ENCODE measurements at places on chromosomes 1 and 21.

GRCh38 chr1:87129606-87130005, 199.1 kb upstream of the LMO4 start:
- DNase-seq = no peak

DNA sequence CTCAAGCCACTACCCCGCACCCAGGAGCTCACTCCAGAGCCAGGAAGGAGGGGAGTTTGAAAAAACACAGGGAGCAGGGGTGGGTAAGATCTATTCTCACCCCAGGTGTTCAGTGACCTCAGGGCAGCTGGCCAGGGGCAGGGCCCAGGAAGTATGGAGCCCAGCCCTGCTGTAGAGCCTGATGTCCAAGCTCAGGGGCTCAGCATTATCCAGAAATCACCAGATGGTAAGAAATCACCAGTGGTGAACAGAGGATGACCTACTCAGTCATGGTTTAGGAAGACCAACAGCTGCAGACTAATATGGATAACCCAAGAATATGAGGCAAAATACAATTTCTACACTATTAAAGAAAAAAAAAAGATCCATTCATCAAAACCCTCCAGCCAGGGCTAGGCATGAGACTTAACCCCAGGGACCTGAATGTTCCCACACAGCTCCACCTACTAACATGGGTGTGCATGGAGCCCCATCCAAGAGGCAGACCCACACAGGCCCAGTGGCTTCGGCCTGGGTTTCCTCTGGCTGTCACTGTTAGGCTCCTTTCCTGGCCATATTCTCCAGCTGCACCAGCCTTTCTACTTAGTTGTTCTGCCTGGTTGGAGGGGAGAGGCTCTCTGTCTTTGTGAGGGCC, 67.6 kb downstream of the KCNN3 start:
- DNase-seq = no peak

GRCh38 chr1:219965285-219966070, 37.1 kb upstream of the SLC30A10 start:
- DNase-seq = no peak

DNA sequence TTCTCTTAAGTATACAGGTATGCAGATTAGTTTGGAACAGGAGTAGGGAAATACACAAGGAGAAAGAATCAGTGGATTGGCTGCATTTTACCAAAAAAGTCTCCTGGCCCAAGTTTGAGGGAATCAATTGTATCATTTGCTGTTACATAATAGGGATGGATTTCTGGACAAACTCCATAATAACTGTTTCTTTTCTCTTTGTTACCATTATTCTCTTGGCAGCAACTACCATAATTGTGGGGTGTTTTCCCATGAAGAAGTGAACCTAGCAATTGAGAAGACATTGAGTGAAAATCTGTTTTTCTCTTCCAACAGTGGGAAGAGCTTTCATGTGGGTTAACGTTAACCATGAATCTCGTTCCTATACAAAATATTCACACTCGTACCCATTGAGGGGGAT, 46.4 kb upstream of the DPT start:
- DNase-seq = no peak

- DNase-seq = no peak
These were observed 33.3 kb downstream of the PUM1 start for GRCh38 chr1:31032266-31032665.

DNA sequence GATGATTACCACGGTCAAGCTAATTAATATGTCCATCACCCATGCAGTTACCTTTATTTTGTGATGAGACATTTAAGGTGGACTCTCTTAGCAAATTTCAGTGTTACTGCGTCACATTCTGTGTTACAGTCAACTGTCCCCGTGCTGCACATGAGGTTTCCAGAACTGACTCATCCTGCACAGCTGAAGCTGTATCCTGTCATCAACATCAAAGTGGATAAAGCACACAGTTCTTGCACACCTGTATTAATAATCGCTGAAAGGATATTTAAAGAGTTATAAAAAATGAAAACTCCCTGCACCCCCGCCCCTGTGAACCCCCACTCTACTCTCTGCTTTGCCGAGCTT, 3.4 kb upstream of the KRTAP10-5 start:
- no peak for DNase-seq

GRCh38 chr1:171807556-171807955, 26.1 kb downstream of the METTL13 start:
- DNase-seq = no peak

DNA sequence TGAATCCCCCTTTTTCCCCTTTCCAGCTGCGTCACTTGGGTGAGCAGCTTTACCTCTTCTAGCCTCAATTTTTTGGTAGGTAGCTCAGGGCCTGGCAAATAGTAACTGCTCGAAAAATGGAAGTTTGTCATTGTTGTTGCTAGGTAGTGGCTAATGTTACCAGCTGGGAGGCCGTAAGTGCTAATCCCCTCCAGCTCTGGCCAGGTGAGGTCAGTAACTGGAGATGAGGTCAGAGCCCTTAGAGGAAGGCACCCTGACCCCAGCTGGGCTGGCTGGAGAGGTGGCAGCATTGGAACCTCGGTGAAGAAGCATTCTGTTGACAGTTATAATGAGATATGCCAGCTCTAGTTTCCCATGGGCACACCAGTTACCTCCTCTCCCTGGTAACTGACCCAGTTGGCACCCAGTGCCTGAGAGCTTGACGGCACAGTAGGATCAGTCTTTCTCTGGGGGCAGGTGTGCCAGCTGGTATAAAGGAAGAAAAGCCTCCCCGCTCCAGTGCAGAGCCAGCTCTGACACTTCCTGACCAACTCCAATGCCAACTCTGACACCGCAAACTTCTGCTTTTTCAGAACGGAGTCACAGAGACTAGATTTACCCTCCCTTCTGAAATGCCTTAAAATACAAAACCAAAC, 35.0 kb upstream of the SLC2A1 start:
- DNase-seq = peak; percentile 29

DNA sequence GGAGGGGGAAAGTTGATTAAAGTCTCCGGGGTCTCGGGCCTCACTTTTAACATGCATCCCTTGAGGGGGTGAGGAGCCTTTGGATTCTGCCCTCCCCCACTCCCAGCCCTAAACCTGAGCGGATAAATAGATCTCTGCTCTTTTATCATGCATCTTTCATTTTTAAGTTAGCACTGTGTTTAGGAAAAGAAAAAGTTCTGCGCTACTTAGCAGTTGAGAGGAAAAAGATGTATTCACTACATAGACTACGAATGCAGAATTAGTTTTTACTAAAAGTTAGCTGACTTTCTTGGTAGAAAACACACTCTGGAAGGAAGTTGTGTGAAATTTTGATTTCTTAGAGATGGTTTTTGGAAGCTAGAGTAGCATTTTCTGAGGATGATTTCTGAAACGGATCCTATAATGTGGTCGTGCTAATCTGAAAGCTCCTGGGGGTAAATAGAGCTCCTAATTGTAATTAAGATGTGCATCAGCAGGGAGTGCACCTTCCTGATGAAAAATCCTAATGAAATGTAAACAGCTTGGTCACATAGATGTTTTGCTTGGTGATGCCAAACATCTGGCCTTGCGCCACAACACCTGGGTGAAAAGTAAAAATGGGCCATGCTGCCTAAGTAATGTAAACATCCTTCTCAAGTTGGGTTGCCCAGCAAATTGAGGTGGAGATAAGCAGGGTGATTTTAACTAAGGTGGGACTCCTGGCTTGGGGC, 1.8 kb downstream of the ROR1 start:
- no peak for DNase-seq

- DNase-seq = no peak
These were observed 61.3 kb downstream of the RHBG start for GRCh38 chr1:156430303-156430702.

DNA sequence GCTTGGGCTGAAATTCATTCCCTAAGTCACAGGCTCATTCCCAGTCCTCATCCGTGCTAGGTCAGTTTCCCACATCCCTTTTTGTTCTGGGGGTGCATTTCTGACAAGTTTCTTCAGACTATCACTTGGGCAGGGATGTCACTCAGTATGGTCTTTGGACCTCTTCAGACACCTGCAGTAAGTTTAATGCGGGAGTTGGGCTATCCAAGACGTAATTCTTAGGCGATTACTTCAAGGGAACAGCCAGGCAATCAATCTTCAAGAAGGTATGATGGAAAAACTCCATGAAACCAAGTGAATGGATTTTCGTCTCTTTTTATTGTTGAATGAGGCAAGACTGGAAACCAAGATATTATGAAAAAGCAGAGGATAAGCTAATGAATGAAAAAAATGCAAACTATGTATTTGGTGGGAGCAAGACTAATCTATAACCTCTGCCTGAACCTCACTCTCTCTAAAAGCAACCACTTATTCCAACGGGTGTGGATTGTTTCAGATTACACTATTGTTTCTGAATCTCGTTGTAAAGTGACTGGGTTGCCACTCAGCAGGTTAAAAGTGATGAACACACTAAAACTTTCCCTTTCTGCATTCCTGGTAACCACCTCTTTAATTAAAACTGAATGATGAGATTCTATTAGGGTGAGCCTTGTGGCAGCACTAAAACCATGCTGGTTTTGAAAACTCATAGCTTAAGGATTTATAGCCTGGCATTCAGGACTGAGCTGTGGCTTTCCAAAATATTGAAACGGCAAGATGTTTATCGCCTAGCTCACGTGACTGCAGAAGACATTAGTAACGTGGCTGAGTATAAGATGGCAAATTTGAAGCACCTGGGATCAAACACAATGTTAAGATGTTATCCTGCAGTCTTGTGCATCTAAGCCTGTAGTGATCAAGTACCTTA, 1.1 kb downstream of the RASAL2 start:
- no peak for DNase-seq

GRCh38 chr1:164628772-164629171, 69.8 kb downstream of the PBX1 start:
- DNase-seq = no peak

DNA sequence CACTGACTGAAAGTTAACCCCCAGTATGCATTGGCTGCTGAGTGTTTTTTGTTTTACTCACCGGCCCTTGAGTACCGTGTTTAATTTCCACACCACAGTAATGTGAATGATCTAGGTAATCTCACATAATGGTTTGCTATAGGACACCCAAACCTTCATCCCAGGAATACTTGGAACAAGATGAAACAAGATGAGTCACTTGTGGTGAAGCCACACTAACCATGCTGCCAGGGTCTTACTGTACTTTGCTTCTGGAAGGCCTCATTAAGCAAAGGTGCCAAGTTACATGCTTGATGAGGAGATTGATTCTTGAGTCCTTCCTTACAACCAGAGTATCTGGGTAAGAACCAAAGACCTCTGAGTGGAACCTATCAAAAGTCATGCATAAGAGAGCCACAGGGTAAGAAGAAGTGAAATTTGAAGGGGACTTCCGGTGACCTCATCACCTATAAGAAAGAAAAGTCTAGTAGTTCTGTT, 163.3 kb downstream of the NRIP1 start:
- no peak for DNase-seq

- no peak for DNase-seq
These were observed 19.9 kb downstream of the WNT4 start for GRCh38 chr1:22123071-22123390.

Data from CD4-positive, alpha-beta T cell (primary cell).